ENCODE measurements at places on chromosomes 7 and 10.

- no peak for DNase-seq
Observed at GRCh38 chr7:99893280-99893679, 16.4 kb upstream of the OR2AE1 start.

DNA sequence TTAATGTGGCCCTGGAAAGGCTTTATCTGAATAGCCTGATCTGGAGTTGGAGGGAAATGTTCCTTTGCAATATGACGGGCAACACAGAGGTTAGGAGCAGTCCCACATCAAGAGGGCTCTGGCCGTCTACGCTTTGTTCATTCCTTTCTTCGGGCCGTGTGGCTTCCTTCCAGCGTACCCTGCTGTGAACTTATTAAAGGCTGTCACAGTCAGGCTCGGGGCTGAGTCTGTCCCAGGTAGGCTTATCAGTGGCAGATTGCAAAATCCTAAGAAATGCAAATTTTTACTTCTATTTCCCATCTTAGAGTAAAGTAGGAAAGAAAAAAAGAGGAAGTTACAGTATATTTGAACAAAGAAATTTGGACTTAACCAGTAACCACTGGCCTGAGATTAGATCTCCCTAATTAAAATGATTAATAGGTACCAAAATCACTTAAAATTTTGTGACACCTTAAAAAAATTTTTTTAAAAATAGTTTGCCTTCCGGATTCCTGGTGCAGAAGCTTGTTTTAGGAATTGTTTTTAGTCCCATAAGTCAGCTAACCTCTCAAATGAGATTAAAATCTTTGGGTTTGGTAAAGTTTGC lies 453.1 kb upstream of the MKI67 start:
- no peak for DNase-seq

GRCh38 chr7:145339319-145339718 lies 503.5 kb upstream of the TPK1 start:
- DNase-seq, result no peak

DNA sequence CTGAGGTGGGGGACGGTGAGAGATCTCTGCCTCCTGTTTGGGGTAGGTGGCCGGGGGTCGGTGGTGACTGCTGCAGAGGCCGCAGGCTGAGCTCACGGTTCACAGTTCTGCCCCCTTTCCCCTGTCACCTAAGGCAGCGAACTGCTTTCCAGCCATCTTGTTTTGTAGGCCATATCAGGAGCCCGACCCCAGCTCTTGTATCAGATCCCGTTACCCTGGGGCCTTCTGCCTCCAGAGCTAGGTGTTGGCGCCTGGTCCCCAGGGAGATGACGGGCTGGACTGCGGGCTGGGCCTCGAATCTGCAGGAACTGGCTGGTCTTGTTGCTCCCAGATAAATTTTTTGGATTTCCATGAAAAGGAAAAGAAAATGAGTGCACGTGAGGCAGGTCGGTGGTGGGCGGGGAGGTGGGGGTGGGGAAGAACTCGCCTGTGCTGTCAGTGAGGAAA lies 183.0 kb downstream of the DNAJB6 start:
- no peak for DNase-seq

DNA sequence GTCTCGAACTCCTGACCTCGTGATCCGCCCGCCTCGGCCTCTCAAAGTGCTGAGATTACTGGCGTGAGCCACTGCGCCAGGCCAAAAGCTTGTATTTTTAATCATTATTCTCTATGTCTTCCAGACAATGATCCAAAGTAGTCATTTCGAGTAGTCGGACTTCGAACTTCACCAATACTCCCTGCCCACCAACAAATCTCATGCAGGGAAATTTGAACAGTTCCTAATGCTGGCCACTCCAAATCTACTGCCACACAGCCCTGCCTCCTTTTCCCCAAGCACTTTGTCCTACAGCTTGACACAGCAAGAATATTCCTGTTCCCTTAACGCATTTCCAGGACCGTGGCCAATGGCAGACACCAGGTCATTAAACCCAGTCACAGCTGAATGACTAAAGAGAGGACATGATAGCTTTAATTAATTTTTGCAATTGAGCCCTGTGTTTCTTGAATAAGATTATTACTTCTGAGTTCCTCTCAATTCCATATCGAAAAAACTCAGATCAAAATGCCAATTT lies 142.3 kb upstream of the NRP1 start:
- no peak for DNase-seq

DNA sequence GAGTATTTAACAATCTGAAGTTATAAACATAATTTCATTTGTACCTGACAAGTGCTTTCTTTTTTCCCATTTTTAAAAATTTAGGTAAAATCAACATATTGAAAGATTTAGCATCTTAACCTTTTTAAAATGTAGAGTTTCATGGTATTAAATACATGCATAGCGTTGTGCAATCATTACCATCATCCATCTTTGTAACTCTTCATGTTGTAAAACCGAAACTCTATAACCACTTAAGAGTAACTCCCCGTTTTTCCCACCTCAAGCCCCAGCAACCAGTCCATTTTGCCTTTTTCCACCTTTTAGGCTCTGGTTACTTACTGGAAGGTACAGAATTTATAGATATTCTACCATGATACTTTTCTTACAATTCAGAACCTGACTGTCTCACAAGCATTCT lies 892.5 kb downstream of the DNAJB9 start:
- DNase-seq, result no peak

DNA sequence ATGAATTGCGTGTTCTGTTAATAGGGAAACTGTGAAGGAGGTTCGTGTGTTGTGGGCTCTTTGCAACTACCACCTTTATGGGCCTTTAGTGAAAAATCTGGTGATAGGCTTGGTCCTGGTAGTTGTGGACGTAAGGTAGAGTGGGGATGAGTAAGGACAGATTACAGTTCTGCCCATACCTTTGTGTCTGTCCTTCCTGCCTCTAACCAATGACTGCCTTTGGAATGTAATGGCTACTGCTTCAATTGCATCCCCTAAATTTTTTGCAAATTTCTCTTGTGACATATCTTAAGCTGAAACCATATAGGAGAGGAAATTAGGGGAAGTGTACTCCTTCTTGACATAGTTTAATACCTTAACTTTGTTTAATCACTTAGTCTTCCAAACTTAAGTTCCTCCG lies 82.3 kb downstream of the ADK start:
- DNase-seq, result no peak

DNA sequence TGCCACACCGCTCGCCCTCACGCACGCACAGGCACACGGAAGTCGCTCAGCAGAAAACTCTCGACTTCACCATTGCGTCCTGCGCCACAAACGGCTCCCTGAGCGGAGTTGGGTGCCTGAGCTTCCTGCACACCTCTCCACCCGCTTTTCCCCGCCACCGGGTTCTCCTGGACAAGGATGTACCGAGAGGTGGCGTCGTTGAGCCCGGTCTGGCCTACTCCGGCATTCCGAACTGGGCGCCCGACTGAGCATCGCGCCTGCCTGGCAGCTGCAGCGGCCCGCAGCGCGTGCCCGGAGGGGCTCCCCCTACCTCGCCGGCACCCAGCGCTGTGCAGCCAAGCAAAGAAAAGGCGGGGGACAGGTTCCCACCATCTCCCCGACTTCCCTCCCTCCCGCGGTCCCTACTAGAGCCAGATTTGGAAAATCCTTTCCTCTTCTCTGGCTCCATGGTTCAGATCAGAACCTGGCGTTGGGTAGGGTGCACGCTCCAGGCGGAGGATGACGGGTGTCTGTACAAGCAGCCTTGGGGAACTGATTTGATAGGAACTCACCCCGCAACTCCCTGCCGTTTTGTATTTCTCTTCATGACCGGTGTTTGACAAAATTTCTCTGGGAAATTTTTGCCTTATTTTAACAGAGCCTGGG lies 1.7 kb downstream of the SORCS3 start:
- DNase-seq, result peak; percentile 24

- DNase-seq, result peak; percentile 66
Observed at GRCh38 chr10:71696628-71697326, 22.8 kb downstream of the C10orf105 start.

GRCh38 chr7:151721236-151721635 lies 155.7 kb downstream of the PRKAG2 start:
- DNase-seq, result no peak

DNA sequence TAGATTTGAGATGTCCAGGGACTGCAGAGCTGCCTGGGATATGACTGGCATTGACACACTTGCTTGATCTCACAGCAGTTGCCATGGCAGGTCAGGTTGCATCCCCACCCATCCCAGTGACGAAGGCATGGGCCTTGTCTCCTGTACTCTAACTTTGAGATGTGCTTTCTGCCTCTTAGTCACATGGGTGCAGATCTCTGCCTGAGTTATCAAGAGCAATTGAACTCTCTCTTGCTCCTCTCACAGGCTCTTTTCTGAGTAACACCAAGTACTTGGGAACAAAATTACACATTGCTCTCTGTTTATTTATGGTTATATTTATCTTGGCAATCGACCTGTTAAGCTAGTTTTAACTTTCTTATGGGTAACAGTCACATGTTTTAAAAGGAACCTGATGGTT lies 237.3 kb downstream of the NSUN6 start:
- DNase-seq, result no peak

- no peak for DNase-seq
Observed at GRCh38 chr7:42662862-42663261, 249.0 kb downstream of the C7orf25 start.

DNA sequence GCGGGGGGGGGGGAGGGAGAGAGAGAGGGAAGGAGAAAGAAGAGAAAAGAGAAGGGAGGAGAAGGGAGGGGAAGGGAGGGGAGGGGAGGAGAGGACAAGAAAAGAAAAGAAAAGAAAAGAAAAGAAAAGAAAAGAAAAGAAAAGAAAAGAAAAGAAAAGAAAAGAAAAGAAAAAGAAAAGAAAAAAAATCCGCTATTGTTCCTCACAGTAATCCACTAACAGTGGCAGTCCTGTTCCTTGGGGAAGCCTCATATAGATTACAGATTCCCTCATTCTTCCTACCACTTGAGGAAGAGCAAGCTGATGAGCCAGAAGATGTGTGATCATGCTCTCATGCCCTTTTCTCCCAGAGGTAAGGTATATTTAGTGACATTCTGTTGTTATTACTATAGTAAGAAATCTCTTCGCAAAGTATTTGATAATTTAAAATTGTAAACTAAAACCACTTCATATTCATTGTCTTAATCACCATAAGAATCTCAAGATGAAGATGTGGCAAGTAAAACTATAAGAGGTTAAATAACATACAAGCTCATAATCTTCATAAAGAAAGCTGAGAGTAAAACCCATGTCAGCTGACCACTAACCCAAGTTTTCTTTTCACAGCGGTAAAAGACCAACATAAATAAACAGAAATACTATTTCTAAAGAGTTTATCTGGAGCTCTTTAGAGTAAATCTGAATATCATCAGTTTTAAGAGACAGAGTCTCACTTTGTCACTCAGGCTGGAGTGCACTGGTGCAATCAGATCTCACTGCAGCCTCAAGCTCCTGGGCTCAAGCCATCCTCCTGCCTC lies 128.1 kb downstream of the JMJD1C start:
- DNase-seq, result no peak

GRCh38 chr10:43350156-43350555 lies 21.3 kb upstream of the FXYD4 start:
- DNase-seq, result no peak

- no peak for DNase-seq
Observed at GRCh38 chr10:123146013-123146893, 1.7 kb upstream of the HMX2 start.

- no peak for DNase-seq
Observed at GRCh38 chr7:28955356-28955717, 2.8 kb downstream of the TRIL start.

- DNase-seq, result no peak
Observed at GRCh38 chr7:100946766-100947365, 2.5 kb upstream of the MUC3A start.

DNA sequence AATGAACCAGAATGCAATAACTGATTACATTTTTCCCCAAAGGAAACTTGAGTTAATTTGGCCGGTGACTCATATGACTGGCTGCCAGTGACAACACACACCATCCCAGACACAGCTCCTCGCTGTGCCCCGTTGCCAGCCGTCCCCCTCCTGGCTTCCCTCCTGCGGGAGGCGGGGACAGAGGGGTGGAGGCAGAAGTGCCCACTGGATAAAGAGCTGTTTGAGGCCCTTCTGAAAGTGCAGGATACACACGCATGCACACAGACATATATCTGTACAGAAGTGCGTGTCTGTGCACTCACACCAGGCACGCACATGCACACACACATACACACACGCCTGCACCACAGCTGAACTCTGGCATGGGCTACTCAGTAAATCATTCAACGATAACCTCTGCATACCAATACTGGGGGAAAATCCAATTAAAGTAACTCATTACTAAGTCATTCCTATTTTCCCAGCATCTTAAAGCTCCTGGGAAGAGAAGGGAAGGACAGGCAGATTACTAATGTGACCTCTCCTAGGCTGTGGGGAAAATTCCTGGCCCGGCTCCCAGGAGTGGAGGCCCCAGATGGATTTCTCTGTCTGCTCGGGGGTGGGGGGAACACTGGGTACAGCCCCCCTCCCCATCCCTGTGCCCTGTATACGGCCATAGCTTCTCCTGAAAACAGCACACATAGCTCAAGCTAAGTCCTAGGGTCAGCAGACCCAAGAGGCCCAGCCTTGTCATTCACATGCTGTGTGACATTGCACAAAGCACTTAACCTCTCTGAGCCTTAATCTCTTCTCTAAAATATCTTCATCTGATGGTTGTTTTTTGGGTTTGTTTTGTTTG lies 52.3 kb upstream of the MYL10 start:
- DNase-seq, result no peak

GRCh38 chr10:56605051-56605450 lies 244.0 kb upstream of the ZWINT start:
- DNase-seq, result no peak

GRCh38 chr7:101155303-101155702 lies 1.0 kb downstream of the AP1S1 start:
- no peak for DNase-seq

DNA sequence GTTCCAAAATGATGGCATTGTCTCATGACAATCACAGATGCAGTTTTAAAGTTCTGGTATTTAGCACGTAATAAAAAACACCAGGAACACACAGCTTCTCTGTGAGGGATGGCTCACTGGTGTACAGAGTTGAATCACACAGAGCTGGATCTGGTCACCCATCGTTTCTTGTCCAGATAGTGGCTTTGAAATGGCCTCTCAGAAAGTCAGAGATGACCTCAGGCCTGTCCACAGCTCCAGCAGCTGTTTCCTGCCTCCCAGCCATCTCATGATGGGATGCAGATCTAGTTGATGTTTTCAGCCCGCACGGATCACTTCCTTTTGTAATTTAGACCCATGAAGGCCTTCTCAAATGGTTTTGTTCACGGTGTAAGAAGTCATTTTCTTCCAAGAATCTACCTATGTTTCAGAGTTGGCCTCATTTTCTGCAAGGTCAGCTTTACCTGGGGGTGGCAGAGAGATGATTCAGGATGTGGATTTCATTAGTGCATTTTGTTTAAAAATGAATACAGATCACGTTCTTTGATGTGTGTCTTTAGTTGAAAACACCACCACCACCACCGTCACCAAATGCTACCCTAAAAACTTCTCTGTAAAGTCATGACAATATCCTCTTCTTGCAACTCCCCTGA lies 166.2 kb downstream of the SNX10 start:
- no peak for DNase-seq

- no peak for DNase-seq
Observed at GRCh38 chr7:45711161-45711490, 137.0 kb downstream of the ADCY1 start.

DNA sequence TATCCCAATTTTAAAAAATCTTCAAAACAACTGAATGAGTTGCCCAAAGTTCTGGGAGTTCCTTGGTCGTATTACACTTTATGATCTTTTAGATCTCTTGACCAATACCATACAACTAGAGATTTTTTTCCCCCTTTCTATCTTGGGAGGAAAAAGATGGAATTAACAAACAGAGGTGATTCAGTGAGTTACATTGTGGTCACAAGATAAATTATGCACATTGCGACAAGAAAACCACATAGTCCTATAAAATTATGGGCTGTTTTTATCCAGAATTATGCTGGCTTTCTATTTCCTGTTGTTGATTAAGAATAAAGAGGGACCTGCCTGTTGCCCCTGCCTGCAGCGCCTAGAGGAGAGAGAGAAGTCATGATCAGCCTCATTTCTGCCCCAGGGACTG lies 8.2 kb upstream of the SGPL1 start:
- DNase-seq, result no peak

Measured in hematopoietic multipotent progenitor cell treated with erythropoietin and hydrocortisone succinate and interleukin-3 and kit ligand, for 8 days (in vitro differentiated cells).